NCI-H187 (cell line): ENCODE measurements at places on chromosomes 2 and 18.
A peak's percentile ranks its signal among the peaks of the same experiment; 100 is the strongest.

GRCh38 chr2:18118703-18119102 is 240.2 kb downstream of the KCNS3 start:
- DNase-seq = no peak

DNA sequence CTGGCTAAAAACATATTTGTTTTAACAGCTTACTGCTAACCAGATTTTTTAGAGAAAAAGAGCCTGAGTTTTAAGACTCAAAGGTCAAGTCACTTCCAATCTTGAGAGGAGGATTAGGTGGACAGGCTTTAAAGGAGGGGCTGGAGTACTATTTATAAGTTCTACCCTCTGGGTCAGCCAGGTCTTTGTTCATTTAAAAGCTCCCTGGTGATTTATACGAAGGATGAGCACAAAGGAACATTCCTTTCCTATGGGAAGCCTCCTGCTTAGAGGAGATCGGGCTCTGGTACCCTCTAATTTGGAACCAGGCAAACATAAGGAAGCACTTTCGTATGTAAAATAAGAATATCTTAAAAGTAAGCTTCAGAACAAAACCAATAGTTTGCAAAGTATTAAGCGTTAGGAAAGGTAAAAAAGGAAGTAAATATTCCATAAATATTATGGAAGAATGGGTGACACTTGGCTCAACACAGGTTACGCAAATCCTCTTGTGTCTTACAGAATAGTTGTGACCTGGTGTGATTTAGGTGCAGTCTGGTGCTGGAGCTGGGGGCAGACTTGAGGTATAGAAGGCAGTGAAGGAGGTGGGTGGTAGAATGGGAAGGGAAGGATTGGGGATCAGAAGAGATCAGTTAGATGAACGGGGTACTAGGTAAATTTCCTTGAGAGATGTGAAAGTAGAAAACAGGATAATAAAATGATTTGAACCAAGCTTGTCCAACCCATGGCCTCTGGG is 35.6 kb downstream of the PDE6D start:
- no peak for DNase-seq

- no peak for DNase-seq
These were observed 267.0 kb upstream of the HS6ST1 start for GRCh38 chr2:128585706-128586105.

GRCh38 chr2:11553661-11554398 is 20.0 kb downstream of the GREB1 start:
- DNase-seq = no peak

DNA sequence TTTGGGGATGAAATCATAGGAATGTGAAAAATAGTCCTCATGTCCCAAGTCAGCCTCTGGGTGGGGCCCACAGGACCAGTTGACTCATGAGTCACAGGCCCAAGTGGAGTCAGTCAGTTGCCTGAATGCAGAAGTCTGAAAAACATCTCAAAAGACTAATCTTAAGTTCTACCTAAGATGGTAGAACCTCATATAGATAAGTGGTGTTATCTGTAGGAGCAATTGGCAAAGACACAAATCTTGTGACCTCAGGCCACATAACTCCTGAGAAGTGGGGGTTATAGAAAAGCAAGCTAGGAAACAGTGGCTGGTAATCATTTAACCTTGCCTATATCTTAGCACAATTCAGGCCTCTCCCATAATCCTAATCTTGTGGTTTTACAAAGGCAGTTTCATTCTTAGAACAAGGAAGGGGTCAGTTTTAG is 257.1 kb upstream of the SPOPL start:
- no peak for DNase-seq

GRCh38 chr2:164068063-164068462 is 332.3 kb upstream of the FIGN start:
- no peak for DNase-seq

- no peak for DNase-seq
These were observed 467.7 kb upstream of the SALL3 start for GRCh38 chr18:78511666-78512601.

- DNase-seq = peak; percentile 5
These were observed 5.4 kb downstream of the SPR start for GRCh38 chr2:72892506-72893173.

DNA sequence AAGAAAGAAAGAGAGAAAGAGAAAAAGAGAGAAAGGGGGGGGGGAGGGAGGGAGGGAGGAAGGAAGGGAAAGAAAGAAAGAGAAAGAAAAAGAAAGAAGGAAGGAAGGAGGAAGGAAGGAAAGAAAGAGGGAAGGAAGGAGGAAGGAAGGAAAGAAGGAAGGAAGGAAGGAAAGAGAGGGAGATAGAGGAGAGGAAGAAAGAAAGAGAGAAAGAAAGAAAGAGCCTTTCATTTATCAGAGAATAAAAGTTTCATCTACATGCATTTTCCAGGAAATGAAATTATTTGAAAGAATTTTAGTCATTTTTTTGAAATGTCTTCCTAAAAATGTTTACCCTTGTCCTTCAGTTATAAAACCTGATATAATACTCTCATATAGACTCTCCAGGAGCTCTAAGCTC is 172.4 kb downstream of the TRABD2A start:
- no peak for DNase-seq

GRCh38 chr2:3253913-3254441 is 123.6 kb downstream of the EIPR1 start:
- no peak for DNase-seq

GRCh38 chr2:189698020-189698887 is 23.8 kb downstream of the ANKAR start:
- no peak for DNase-seq

DNA sequence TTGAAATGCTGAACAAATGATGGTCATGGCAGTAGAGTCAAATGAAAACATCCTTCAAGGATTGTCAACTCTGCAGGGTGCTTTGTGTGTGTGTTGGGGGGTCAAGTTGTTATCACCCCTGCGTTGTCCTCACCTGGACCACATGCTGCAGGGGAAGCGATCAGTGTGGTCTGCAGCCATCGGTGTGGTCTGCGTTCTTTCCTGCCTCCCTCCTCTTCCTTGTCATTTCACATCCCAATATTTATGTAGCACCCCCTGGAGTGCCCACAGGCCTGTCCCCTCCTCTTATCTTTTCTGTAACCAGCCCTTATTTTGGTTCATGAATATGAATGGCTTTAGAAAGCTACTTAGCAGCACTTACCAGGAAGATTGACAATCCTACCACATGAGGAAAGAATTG is 38.9 kb downstream of the UGP2 start:
- DNase-seq = no peak

- no peak for DNase-seq
These were observed 31.8 kb upstream of the PPP4R3B start for GRCh38 chr2:55649211-55649610.

DNA sequence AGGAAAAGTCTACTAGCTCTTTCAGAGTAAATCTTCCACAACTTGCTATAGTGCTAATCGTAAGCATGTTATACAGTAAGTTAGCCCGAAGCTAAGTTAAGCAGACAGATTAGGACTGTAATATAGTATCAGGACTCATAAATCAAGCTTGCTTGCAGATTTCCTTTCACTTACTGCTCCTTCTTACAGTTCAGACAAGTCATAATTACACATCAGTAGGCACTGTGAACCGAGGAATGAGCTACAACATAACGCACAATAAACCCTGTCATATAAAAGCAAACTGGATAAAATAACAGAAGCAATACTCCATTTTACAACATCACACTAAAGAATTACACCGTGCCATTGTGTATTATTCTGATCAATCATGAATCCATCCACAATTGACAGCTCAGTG is 832.6 kb upstream of the ZEB2 start:
- no peak for DNase-seq

DNA sequence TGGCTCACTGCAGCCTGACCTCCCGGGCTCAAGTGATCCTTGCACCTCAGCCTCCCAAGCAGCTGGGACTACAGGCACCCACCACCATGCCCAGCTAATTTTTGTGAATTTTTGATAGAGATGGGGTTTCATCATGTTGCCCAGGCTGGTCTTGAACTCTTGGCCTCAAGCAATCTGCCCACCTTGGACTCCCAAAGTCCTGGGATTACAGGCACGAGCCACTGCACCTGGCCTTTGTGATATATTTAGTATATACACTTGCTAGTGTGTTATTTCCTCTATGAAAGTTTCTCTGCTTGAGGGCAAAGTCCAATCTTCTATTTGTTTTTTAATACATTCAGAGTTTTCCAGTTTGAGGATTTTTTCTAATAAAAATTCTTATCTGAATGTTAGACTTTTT is 119.3 kb downstream of the GALNT3 start:
- DNase-seq = no peak

GRCh38 chr2:157329524-157329923 is 3.9 kb upstream of the ERMN start:
- no peak for DNase-seq

DNA sequence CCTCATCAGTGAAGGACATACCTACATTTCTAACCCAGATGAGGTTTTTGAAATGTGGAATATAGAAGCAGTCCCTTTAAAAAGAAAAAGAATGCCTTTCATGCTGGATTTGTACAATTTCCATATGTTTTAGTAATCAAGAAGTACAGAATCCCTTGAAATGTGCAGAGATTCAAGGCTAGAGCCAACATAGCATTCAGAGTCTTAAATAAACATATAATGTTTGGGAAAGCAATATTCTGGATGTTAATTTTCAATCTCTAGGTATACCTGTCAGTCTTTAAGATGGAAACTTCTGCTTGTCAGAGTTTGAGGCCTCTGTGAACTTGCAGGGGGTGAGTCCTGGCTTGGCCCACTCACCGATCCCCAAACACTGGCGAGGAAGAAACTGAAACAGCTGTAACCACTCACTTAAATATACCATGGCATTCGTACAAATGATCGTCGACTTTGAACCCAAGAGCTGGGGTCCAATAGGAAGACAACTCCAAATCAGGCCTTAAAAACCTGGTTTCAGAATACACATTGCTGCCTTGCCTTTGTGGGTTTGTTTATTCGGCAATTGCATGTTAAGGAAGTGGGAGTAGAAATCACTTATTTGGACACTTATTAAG is 132.8 kb upstream of the NCK2 start:
- no peak for DNase-seq

- DNase-seq = no peak
These were observed 15.0 kb downstream of the CRACDL start for GRCh38 chr2:98921062-98921461.

DNA sequence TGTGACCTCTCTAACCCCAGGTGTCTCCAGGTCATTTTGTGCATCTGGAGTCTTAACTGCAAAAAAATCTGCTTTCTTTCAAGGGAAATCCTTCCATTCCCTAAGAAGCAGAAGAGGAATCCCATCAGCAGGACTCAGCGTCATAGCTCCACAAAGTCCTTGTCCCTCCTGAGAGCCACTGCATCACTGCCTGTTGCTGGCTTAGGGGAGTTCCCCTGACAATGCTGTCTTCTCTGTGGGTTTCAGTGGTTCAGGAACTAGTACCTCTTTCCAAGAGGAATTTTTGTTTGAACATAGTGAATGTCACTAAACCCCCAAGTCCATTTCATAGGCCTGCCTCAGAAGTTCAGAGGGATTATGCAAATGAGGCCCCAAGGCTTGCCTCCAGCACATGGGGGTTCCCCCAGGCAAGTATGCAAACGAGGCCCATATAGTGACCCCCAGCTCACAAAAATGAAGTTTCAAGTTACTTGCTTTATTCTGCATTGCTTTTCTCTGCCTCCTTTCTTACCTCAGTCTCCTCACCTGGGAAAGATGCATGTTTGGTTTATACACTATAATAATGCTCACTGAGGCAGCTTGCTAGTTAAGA is 513.9 kb upstream of the MEX3C start:
- no peak for DNase-seq

DNA sequence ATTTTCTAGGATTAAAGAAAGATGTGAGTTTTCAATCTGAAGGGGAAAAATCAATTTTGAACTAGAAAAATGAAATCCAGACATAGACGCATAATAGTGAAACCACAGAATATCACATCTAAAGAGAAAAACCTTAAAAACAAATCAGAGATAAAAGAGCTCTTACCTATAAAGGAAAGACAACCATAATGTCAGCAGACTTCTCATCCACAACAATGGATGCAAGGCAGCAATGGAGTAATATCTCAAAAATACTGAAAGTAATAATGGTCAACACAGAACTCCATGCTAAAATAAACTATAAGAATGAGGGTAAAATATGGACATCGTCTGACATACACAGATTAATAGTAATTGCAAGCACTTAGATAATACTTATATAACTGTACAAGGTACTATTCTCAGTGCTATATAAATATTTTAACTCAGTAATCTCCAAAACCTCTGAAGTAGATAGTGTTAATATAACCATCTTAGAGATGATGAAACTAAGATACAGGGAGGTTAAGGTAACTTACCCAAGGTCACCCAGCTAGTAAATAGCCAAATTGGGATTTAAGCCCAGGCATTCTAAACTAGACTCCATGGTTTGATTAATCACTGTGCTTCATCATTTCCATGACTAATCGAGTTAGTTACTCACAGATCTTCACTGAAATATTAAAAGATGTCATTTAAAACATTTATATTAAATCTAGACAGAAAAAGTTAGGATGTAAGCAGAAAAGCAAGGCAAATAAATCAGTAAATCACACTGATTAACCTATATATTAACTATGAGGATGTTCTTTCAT is 89.4 kb upstream of the SPTBN1 start:
- no peak for DNase-seq

- no peak for DNase-seq
These were observed 52.7 kb upstream of the CTLA4 start for GRCh38 chr2:203814661-203815540.

DNA sequence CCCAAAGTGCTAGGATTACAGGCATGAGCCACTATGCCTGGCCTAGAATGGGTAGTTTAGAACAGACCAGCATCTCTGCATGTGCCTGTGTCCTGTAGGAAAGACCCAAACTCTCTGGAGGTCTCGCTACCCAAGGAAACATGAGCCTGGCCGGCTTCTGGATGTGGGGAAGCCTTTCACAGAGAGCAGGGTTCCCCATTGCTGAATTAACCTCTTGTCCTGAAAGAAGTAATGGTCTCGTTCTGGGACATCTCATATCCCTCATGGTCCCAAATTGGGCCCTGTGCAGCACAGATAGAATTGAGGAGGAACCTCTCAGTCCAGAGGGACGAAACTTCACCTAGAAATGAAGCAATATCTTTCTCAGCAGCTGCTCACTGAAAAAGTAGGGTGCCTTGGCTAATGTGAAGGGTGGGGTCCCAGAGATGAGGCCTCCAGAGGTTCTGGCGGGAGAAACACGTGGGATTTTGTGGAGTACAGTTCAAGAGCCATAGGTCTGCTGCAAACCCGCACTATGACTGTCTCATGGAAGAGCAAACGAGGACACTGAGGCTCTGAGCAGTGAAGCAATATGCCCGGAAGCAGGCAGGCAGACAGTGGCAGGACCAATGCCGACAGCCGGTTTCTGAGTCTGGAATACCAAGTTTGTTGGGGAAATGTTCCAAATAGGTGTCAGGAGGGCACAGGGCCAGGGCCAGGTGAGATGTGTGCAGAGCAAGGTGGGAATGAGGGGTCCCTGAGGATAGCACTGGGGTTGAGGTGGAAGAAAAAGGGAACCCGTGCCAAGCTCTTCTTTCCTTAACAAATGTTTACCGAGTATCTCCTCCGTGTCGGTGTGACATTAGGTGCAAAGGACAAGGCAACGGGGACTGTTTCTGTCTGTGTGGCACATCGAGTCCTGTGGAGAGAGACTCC is 121.0 kb upstream of the TWIST2 start:
- DNase-seq = no peak
